Sciatic nerve (tissue), 2 donors: ENCODE measurements at places on chromosomes 2 and 18. TPM values are rescaled to one million over a fixed set of nuclear protein-coding genes. Genes with fewer than 3 reads are reported as not detected.

DNA sequence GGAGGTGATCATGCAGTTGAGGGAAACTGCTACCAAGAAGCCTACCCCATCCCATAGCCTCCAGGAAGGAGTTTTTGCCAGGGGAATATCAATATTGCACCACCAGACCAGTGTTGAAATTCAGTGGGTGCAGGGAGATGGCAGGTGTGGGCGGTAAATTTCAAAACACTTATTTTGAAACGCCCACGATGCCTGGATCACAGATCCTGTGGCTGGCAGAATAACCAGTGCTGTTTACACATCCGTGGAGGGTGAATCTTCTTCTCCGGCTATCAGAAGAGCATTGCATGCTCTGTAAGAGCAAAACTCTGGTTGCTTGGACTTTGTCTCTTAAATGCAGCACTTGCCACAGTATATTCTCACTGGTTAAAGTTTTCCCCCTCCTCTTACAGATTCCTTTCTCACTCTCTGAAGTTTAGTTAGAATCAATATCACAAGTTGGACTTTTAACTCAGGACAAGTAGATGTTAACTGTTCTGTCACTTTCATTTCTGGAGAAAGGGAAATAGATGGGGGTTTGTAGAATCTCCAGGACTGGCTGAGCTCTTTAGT, 70.5 kb upstream of the ZCCHC2 start:
- no peak for DNase-seq

PLGLB2 gene
- total RNA-seq = 4.8 TPM

- no peak for DNase-seq
Observed at GRCh38 chr2:42073739-42074503, 26.1 kb downstream of the PKDCC start.

- no peak for DNase-seq
Observed at GRCh38 chr18:24071779-24072178, 57.2 kb downstream of the TTC39C start.
